ENCODE measurements at places on chromosomes 6 and 20.

DNA sequence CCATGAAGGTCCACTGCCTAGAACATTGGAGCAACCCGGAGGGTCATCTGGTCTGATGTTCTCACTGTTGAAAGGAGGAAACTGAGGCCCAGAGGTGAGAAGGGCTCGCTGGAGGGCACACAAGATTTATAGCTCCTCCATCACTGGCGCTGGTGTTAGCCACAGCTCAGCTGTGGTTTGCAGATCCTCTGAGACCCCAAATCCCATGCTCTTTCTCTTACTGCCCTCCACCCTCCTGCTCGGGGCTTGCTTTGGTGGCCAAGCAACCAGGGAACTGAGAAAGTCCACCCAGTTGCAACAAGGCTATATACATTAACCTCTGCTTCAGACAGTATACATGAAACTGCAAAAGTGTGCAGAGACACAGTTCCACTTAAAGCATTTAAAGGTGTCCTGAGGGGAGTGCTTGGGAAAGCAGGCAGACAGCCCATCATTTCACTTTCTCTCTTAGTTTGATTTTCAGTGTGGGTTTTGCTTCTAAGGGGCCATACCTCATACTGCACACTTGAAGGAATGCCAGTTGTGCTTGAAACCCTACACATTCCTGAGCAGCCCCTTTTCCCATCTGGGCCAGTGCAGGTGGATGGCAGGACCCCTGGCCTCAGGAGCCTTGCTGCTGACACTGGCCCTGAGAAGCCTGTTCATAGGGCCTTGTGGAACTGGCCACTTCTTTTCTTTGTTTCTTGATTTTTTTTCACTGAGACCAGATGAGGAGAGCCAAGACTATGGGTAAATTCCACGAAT, 347.6 kb downstream of the CDC5L start:
- no peak for DNase-seq

DNA sequence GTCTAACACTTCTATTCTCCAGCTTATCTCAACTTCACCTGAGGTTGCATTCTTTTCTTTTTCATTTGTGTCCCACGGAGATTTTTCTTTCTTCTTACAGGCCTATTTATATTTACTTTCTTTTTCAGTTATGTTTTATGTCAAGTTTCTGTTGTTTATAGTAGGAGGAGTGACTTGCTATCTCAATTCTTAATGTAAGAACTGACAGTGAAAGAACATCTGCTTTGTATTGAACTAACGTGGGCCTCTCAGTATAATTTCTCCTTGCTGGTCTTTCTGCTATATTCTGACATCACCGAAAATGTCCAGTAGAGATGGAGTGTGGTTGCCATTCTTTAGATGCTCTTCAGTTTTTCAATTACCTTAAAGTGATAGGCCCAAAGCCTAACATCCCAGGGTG, 521.7 kb downstream of the EPM2A start:
- no peak for DNase-seq

DNA sequence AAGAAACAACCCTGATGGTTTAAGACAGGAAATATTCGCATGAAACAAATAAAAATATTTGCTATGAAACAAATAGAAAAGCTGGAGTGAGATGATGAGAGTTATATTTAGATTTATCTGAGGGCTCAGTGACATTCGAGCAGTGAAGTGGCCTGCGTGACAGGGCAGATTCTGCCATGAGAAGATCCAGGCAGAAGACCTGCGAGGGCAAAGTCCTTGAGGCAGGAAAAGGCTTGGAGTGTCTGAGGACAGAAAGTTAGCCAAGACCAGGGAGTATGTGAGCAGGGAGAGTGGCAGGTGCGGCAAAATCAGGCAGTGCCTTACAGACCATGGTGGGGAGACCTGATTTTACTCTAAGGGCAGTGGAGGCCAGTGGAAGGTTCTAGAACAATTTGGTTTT, 66.9 kb upstream of the RIN2 start:
- no peak for DNase-seq

- no peak for DNase-seq
Measured at GRCh38 chr6:32867022-32867477, 13.1 kb downstream of the PSMB9 start.

DNA sequence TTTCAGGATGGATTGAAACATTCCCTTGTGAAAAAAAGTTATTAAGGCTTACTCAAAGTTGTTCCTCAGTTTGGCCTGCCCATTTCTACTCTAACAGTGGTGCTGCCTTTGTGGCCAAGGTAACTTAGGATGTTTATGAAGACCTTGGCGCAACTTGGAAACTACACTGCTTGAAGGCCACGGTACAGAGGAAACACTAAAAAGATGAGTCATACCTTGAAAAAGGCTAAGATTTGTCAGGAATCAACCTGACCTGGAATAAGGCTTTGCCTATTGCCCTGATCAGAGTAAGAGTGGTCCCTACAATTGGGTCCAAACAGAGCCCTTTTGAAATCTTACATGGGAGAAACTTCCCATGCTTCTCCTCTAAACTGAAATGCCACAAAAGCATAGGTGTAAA, 119.9 kb upstream of the MOCS1 start:
- DNase-seq = no peak

Measured in NCI-H1436 (cell line).